ENCODE measurements at places on chromosomes 16 and 17.

DNA sequence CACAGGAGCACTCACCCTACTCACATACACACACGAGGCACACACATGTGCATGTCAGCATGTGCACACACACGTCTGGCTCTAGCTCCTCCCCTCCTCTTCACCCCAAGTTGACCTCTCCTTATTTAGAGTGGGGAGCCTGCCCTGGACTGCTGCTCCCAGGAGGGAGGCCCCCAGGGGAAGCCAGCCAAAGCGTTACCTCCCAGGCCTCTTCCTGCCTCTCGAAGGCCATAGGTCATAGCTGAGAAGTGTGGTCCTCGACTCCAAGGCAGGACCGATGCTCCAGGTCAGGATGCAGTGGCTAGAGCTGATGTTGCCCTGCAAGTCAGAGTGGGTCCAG lies 18.8 kb downstream of the POLR3K start:
- DNase-seq, result no peak

DNA sequence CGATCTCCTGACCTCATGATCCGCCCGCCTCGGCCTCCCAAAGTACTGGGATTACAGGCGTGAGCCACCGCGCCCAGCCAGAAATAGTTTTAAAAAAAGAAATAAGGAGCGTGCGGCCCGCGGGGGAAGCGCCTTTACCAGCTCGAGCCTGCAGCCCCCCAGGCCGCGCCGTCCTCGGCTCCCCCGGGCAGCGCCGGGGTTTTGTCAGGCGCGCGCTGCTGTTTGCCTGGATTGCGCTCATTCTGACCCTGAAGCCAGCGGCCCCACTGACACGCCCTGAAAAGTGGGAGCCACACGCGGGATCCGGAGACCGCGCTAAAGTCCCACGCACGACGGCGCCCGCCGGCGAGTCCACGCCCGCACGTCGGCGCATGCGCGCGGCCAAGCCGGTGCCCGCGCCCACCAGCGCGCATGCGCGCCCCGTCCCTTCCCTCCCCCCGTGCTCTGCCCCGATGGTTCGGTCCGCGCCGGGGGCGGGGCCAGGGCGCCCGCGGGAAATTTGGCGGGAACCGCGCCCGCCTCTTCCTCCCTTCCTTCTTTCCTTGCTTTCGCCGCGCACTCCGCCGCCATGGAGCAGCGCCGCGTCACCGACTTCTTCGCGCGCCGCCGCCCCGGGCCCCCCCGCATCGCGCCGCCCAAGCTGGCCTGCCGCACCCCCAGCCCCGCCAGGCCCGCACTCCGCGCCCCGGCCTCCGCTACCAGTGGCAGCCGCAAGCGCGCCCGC lies at the start of gene CDT1:
TSS of gene CDT1 (plus strand) at position 526 of the 724 bp plus-strand sequence. CDS start at position 569, 43 bp downstream.
- DNase-seq, result peak; percentile 20

- DNase-seq, result no peak
These were observed 47.8 kb upstream of the IRF8 start for GRCh38 chr16:85851034-85851785.

DNA sequence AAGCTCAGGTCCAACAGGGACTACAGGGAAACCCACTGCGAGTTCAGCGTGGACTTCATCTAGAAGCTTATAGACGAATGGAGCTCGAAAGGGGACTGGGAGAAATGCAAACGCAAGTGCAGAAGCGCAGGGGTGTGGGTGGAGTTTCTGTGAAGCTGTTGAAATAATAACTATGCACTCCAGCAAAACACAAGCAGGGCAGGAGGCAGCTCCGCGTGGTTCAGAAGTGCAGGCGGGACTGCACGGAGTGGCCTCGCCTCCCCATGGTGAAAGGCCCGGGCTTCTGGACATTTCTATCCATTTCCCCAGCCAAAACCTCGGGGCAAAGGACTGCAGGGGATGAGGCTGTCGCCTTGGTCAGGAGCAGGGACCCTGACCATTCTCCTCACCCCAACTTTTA lies 74.5 kb downstream of the ZNF423 start:
- no peak for DNase-seq

- DNase-seq, result no peak
These were observed 105.1 kb downstream of the SDK2 start for GRCh38 chr17:73539166-73539565.

GRCh38 chr16:22641131-22641628 lies 130.5 kb downstream of the NPIPB5 start:
- DNase-seq, result no peak

- DNase-seq, result no peak
These were observed 35.7 kb downstream of the NOS2 start for GRCh38 chr17:27764589-27764988.

DNA sequence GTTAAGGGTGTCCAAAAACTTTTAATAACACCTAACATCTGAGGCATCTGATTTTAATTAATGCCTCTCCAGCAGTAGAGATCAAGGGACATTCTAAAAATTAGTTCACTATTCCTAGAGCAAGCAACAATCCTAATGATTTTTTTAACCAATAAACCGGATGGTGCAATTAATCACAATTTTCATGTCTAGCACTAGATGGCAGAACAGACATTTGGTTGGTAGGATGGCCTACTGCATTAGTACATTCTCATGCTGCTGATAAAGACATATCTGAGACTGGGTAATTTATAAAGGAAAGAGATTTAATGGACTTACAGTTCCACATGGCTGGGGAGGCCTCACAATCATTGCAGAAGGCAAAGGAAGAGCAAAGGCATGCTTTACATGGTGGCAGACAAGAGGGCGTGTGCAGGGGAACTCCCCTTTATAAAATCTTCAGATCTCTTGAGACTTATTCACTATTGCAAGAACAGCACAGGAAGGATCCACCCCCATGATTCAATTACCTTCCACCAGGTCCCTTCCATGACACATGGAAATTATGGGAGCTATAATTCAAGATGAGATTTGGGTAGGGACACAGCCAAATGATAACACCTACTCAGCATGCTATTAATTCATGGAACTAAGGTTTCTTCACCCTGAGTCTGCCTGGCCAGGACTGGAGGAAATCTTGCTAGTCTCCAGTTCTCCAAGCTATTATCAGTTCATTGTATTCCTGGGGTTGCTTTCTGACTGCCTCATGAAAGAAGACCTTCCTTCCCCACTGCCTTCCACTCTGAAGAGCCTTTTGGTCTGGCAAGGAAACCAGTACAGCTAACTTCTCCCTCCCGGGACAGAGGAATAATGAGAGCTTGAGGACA lies 24.8 kb downstream of the HS3ST3A1 start:
- no peak for DNase-seq

DNA sequence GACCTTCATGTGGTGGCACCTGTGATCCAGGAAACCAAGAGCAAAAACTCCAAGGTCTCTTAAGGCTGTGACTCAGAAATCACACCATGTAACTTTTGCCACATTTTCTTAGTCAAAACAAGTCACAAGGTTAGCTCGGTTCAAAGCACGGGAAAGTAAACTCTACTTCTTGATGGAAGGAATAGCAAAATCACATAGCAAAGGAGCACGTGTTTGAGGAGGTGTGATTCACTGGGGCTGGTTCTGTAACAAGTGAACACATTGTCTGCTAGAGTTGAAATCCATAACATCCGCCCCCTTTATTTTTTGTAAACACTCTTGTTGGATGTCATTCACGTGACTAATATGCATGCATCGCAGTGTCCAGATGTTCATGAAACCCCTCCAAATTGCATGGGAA lies 415.0 kb upstream of the MAF start:
- DNase-seq, result no peak

GRCh38 chr16:31704138-31704537 lies 169.5 kb upstream of the ZNF267 start:
- no peak for DNase-seq

- DNase-seq, result no peak
These were observed 131.5 kb upstream of the TNRC6C start for GRCh38 chr17:77827039-77827438.

DNA sequence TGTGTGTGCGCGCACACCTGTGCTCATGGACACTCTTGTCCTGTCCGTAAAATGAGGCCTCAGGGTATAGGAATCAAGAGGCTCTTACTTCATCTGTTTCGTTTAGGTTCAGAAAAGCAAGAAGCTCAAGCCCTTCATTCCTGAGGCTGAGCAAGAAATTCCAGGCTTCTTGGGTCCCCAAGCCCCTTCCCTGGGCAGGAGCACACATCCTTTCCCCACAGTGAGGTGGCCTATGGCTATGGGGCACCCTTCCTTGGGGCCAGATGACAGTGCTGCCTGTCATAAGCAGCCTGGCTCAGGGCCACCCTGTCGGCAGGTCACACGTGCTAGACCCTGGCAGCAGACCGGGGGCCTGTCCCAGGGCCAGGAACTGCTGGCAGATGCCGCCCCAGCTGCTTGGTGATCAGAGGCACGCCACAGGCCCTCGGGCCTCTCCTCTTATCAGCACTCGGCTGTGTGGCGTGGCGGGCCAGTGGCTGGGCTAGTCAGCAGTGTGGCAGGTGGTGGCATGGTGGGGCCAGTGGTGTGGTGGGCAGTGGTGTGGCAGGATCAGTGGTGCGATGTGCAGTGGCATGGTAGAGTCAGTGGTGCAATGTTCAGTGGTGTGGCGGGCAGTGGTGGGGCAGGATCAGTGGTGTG lies 50.2 kb downstream of the NKD1 start:
- DNase-seq, result no peak

- no peak for DNase-seq
These were observed 718 bp downstream of the ATP2A3 start for GRCh38 chr17:3963237-3964201.

DNA sequence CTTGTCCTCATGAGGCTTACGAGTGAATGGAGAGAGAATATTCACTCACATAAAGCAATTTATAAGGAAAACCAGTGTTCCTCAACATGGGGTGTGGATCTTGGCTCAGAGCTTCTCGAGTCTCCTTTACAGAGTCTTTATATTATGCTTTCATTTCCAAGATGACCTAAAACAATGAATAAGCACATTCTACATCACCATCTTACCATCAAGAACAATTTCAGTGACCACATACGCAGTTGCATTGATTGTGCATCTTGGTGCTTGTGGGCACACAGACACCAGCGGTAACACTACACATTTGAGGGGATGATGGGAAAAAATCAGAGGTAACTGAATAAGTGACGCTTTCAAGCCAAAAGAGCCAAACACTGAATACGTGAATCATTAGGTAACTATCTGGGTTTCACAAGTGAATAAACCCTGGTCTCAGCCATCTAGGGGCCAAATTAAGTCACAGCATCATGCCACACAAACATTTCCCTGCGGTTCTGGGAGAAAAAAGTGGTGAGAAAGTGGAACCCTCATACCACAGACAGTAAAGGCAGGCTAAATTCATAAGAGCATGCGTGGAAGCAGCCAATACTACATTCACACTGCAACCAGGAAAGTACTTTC lies 9.4 kb downstream of the CWC25 start:
- DNase-seq, result no peak

DNA sequence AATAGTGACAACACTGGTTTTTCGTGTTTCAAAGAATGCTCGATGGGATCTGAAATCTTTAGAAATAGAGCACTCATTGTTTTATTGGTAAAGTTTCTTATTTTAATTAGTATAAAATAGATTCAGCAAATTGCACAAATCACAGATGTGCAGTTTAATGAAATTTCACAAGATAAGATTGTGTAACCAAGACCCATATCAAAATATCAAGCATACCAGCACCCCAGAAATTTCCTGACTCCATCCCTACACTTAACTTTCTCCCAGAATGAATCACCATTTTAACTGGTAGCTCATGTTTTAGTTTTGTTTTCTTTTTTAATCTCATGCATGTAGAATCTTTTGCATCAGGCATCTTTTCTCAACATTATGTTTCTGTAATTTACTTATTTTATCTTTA lies 185.9 kb downstream of the KCNJ2 start:
- no peak for DNase-seq

DNA sequence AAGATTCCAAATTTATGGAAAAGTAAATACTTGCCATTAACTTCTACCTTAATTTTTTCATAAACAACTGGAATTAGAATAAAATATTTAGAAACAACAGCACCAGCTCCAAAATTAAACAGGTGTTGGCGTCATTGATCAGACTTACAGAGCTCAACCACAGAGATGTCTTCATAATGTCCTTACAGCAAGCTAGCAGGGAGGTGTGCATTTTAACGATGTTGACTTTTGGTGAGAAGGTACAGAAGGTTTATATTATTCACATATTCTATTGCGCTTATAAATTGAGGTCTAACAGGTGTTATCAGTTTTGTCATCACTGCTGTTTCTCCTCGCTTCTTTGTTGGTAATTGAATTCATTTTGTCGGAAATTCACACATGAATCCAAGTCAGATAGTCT lies 226.2 kb upstream of the CA10 start:
- no peak for DNase-seq

GRCh38 chr16:53646506-53646905 lies 57.2 kb downstream of the RPGRIP1L start:
- DNase-seq, result no peak

GRCh38 chr17:50477976-50478375 lies 684 bp upstream of the RSAD1 start:
- no peak for DNase-seq

DNA sequence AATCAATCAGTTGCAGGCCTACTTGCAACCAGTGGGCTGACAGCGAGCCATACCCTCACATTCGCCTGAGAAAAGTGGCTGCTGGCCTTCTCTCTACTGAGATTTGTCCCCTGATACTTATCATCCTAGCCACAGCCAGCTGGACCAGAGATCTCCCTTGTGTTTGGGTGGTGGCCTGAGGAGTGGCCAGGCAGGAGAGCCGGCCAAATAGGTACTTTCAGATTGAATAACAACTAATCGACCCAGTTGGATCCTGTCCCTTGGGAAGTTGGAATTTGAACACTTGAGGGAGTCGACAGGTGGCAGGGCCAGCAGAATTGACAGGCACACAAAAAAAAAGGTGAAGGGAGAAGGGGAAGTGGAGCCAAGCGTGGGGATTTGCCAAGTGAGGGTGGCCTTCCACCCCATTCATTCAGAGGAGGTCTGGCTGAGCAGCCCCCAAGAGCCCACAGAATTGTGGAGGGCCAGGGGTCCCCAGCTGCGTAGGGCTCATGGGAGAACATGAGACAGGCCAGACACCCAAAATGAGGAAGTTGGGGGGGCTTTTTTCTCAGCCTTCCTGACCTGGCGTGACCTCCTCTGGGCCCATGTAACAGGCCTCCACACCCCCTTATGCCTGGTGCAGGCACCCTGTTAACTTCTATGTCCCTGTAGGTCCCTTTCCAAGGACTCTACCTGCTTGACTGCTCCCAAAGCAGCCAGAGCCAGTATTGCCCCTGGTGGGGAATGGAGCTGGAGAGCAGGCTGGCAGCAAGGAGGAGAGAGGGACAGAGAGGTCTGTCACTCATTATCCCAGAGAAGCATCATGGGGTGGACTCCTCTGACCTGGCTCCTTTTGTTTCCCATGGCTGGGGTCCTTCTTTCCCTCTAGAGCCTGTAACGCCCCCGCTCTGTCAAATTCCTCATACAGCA lies 2.9 kb upstream of the RANGRF start:
- no peak for DNase-seq

DNA sequence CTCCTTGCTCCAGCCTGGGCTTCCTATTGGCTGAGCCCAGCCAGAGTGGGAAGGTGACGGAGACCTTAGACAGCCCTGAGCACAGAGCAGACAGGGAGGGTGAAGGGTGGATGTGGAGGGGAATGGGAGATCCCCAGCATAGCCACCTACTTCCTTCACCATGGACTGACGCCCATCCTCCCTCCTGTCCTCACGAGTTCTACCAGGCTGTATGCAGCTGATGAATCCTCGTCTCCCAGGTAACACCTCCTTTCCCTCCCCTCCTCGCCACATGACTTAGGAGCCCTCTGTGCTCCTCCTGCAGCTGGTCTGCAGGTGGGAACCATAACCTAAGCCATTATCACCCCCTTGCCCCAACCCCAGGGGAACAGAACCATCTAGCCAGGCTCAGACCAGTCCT lies 9.0 kb upstream of the CRHR1 start:
- no peak for DNase-seq

- DNase-seq, result no peak
These were observed 2.1 kb upstream of the TOM1L1 start for GRCh38 chr17:54898576-54898975.
